ENCODE measurements at places on chromosomes 5 and 9. TPM values are rescaled to one million over a fixed set of nuclear protein-coding genes. Genes with fewer than 3 reads are reported as not detected.
A peak's percentile ranks its signal among the peaks of the same experiment; 100 is the strongest.

Gene MEIKIN
- not detected for total RNA-seq

Gene SHISAL2B
- not detected for total RNA-seq

Gene S100Z
- not detected for total RNA-seq

Gene GARNL3
- total RNA-seq, result 5.4 TPM

Gene OLFML2A
- 148 TPM for total RNA-seq

Gene TESK1
- 33.7 TPM for total RNA-seq

Gene FOXD4L3
- total RNA-seq, result not detected

DNA sequence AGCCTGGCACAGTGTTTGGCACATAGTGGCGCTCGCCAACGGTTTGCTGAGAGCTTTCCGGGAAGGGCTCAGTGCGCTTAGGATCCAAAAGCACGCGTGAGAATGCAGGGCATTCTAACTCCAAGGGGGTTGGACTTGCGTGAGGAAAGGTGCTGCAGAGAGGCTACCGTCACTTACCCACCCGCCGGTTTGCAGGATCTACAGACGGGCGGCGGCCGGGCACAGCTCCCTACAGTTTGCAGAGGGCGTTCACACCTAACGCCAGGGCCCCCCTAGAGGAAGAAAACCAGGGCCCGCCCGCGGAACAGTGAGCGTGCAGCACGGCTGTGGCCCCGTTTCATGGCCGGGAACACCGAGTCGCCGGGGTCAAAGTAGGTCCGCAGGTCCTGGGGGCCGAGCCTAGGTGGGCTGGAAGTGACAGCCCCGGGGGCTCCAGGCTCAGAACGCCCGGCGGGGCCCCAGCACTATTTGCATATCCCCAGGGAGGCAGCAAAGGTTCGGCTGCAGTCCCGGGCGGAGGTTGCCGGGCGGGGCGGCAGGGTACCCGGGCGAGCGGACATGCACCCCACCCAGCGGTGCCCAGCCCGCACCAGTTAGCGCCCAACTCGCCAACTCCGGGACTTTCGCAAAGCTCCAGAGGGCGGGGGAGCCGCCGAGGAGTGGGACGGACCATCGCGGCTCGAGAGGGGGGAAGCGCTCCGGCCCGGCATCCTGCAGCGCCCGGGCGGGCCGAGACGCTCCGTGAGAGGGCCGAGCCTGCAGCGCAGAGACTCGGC, 526 bp upstream of the GALNT10 start:
- DNase-seq, result peak; percentile 47
- H3K36me3 ChIP-seq, result peaks cover 4% of the 10 kb centered on the region
- H3K4me3 ChIP-seq, result peak overlapping the region; percentile 73
- no peaks in the 10 kb centered on the region for H3K27me3 ChIP-seq

DNA sequence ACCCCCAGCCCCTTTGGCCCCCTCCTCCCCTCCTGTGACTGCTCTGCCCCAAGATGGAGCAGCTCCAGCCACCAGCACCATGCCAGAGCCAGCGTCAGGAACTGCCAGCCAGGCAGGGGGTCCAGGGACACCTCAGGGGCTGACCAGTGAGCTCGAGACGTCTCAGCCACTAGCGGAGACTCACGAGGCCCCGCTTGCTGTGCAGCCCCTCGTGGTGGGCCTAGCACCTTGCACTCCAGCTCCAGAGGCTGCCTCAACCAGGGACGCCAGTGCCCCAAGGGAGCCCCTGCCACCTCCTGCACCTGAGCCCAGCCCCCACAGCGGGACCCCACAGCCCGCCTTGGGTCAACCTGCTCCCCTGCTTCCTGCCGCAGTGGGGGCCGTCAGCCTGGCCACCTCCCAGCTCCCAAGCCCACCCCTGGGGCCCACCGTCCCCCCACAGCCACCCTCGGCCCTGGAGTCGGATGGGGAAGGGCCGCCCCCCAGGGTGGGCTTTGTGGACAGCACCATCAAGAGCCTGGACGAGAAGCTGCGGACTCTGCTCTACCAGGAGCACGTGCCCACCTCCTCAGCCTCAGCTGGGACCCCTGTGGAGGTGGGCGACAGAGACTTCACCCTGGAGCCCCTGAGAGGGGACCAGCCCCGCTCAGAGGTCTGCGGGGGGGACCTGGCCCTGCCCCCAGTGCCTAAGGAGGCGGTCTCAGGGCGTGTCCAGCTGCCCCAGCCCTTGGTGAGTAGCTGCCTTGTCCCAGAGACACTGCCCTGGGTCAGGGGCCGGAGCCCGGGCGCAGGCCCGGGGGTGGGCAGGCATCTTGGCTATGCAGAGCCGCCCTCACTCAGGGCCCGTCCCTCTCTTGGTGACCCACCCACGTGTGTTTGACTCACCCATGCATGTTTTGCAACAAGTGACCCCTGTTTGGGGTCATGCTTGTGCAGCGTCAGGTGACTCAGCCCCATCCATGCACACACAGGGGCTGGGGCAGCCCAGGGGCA, 105.2 kb downstream of the WNK2 start:
- no peak overlapping the region for H3K27ac ChIP-seq
- H3K4me3 ChIP-seq, result no peak overlapping the region

DNA sequence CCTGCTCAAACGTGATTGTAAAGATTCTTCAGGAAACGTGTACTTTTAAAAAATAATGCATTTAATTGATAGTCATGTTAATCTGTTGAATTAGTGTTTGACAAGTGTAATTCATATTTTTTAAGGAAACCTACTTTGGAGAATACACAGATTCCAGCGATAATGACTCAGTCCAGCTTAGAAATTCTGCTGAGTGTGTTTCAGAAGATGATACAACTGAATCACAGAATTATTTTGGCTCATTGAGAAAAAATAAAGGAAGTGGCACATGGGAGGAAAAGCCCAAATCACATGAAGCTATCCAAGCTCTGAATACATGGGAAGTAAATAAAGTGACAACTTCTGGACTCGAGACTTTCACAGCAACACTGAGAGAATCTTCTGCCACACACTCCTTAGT, 37.8 kb downstream of the ICE1 start:
- peaks cover 70% of the 10 kb centered on the region for H3K36me3 ChIP-seq
- no peak overlapping the region for H3K4me3 ChIP-seq
- no peaks in the 10 kb centered on the region for H3K27me3 ChIP-seq
- DNase-seq, result no peak
- no peaks in the 10 kb centered on the region for H3K4me1 ChIP-seq
- no peak overlapping the region for H3K27ac ChIP-seq

- no peaks in the 10 kb centered on the region for H3K27me3 ChIP-seq
- no peaks in the 10 kb centered on the region for H3K36me3 ChIP-seq
- no peak overlapping the region for H3K27ac ChIP-seq
- peak; percentile 69 for DNase-seq
Observed at GRCh38 chr9:126395439-126396212, 69.0 kb downstream of the MVB12B start.

DNA sequence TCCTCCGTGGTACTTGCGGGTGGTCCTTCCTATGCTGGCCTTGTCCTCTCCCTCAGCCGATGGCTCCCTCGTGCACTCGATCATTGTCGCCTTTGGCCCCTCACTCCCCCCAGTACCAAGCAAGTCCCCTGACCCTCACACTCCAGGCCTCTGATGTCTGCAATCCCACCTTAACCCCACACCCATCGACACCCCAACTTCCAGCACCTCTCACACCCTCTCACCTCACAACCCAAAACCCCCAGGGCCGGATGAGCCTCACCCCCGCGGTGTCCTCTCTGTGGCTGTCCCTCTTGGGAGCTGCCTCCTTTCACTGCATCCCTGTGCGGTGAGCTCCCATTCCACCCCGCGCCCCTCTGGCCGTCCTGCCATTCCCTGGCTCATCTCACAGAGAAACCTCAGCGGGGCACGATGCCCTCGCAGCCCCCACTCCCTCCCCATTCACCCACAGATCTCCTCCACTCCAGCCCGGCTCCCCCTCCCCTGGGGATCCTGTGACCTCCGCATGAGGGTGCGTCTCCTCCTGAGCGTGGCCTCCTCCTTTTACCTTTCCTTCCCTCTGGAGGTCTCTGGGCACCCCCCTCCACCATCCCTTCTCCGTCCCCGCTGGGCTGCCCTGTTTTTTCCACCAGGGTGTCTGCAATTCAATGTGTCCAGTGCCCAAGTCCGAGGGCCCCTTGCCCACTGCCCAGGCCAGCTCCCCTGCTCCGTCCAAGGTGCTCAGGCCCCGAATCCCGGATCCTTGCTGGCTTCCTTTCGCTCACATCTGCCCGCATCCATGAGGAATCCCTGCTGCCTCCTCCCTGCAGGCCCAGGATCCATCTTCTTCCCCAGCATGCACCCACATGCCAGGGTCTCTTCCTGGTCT, 15.8 kb upstream of the RNU6ATAC start:
- no peak overlapping the region for H3K27ac ChIP-seq
- no peaks in the 10 kb centered on the region for H3K36me3 ChIP-seq
- peaks cover 15% of the 10 kb centered on the region for H3K27me3 ChIP-seq
- H3K4me3 ChIP-seq, result no peak overlapping the region

DNA sequence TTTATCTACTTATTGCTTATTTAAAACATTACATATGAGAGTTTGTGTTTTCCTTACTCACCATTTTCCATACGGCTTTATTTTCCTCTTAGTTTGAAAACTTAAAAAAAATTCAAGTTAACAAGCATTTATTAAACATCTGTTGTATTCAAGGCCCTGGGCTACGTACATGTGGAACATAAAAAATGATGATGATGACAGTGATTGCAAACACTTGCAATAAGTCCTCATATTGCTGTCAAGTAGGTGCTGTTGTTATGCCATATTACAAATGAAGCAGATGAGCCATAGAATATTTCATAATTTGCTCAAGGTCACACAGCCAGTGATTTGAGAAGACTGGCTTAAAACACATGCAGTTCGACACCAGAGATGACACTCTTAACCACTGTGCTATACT, 180.6 kb downstream of the COMMD10 start:
- DNase-seq, result no peak
- no peaks in the 10 kb centered on the region for H3K27me3 ChIP-seq
- H3K36me3 ChIP-seq, result no peaks in the 10 kb centered on the region
- H3K4me3 ChIP-seq, result no peak overlapping the region
- H3K27ac ChIP-seq, result no peak overlapping the region
- H3K4me1 ChIP-seq, result no peaks in the 10 kb centered on the region

- no peak for DNase-seq
- no peak overlapping the region for H3K27ac ChIP-seq
- H3K4me3 ChIP-seq, result no peak overlapping the region
- H3K4me1 ChIP-seq, result peaks cover 16% of the 10 kb centered on the region
- H3K36me3 ChIP-seq, result no peaks in the 10 kb centered on the region
Observed at GRCh38 chr5:68240771-68241170, 25.2 kb downstream of the PIK3R1 start.

GRCh38 chr9:129028192-129028966, at the start of gene SH3GLB2:
TSS of gene SH3GLB2 (minus strand) at chr9:129028331. CDS start at chr9:129028154, 177 bp downstream.
- H3K27me3 ChIP-seq, result no peaks in the 10 kb centered on the region
- no peaks in the 10 kb centered on the region for H3K36me3 ChIP-seq
- peak within 1 kb of the TSS; percentile 69 for H3K4me3 ChIP-seq
- H3K4me1 ChIP-seq, result peaks cover 20% of the 10 kb centered on the region

- H3K4me3 ChIP-seq, result no peak overlapping the region
- peaks cover 15% of the 10 kb centered on the region for H3K4me1 ChIP-seq
- H3K36me3 ChIP-seq, result no peaks in the 10 kb centered on the region
- H3K27ac ChIP-seq, result no peak overlapping the region
Observed at GRCh38 chr5:160287378-160288051, 24.8 kb downstream of the CCNJL start.

- H3K36me3 ChIP-seq, result peaks cover 13% of the 10 kb centered on the region
- DNase-seq, result peak; percentile 87
- H3K4me1 ChIP-seq, result peaks cover 23% of the 10 kb centered on the region
- no peaks in the 10 kb centered on the region for H3K27me3 ChIP-seq
Observed at GRCh38 chr9:131238402-131239021, 37.8 kb downstream of the FAM78A start.

GRCh38 chr9:4838189-4838546, 45.4 kb downstream of the RCL1 start:
- no peak for DNase-seq
- peaks cover 40% of the 10 kb centered on the region for H3K4me1 ChIP-seq

GRCh38 chr9:18488886-18489285, 14.9 kb downstream of the ADAMTSL1 start:
- peaks cover 67% of the 10 kb centered on the region for H3K4me1 ChIP-seq
- no peaks in the 10 kb centered on the region for H3K36me3 ChIP-seq
- H3K27ac ChIP-seq, result peak overlapping the region; percentile 99
- no peak for DNase-seq
- no peak overlapping the region for H3K4me3 ChIP-seq

GRCh38 chr9:89418882-89419640, 78.9 kb downstream of the SEMA4D start:
- H3K4me3 ChIP-seq, result no peak overlapping the region
- H3K4me1 ChIP-seq, result peaks cover 13% of the 10 kb centered on the region
- no peaks in the 10 kb centered on the region for H3K36me3 ChIP-seq
- no peaks in the 10 kb centered on the region for H3K27me3 ChIP-seq
- no peak for DNase-seq
- no peak overlapping the region for H3K27ac ChIP-seq

GRCh38 chr5:99926463-99926862, 608.7 kb upstream of the FAM174A start:
- no peaks in the 10 kb centered on the region for H3K27me3 ChIP-seq
- no peaks in the 10 kb centered on the region for H3K36me3 ChIP-seq
- no peak overlapping the region for H3K27ac ChIP-seq
- H3K4me1 ChIP-seq, result no peaks in the 10 kb centered on the region
- DNase-seq, result no peak

DNA sequence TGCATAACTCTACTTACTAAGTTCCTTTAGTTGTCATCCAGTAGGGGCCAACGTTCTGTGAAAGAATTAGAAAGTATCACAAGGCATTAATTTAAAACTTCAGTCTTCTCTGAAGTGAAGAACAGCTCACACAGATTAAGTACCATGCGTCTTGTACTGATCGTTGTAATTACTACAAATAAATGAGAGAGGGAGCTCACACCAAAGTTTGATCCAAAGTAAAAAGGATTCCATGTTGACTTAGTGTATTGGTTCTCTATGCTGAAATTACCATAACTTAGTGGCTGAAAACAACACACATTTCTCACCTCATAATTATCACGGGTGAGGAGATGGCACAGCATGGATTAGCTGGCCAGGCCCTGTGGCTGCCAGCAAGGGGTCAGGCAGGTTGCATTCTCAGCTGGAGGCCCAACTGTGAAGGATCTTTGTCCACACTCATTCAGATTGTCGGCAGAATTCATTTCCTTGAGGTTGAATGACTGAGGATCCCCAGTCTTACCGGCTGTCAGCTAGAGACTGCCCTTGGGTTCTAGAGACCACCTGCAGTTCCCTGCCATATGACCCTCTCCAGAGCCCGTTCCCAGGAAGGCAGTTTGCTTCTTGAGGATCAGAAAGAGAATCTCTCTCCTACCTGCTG, 169.1 kb downstream of the YTHDC2 start:
- H3K27ac ChIP-seq, result no peak overlapping the region
- DNase-seq, result peak; percentile 3
- no peaks in the 10 kb centered on the region for H3K27me3 ChIP-seq

DNA sequence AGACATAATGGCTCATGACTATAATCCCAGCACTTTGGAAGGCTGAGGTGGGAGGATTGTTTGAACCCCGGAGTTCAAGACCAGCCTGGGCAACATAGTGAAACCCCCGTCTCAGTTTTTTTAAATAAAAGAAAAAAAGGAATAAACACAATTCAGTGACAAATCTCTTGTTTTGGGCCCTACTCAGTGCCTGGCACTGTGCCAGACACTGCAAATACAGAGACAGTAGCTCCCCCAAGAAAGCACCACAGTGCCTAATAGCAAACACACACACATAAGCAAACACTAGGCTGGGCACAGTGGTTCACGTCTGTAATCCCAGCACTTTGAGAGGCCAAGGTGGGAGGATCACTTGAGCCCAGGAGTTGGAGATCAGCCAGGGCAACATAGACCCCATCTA, 49.7 kb upstream of the GRHPR start:
- H3K36me3 ChIP-seq, result no peaks in the 10 kb centered on the region
- H3K27ac ChIP-seq, result no peak overlapping the region
- H3K27me3 ChIP-seq, result peaks cover under 1% of the 10 kb centered on the region
- H3K4me1 ChIP-seq, result peaks cover 12% of the 10 kb centered on the region
- DNase-seq, result no peak

GRCh38 chr9:93464395-93464794, 11.0 kb upstream of the FAM120AOS start:
- H3K27ac ChIP-seq, result no peak overlapping the region
- no peak for DNase-seq
- no peaks in the 10 kb centered on the region for H3K27me3 ChIP-seq

All from astrocyte (in vitro differentiated cells and primary cell).